ENCODE measurements at places on chromosomes 3 and 15.

- no peak for DNase-seq
These were observed 26.8 kb downstream of the RHCG start for GRCh38 chr15:89469426-89470096.

DNA sequence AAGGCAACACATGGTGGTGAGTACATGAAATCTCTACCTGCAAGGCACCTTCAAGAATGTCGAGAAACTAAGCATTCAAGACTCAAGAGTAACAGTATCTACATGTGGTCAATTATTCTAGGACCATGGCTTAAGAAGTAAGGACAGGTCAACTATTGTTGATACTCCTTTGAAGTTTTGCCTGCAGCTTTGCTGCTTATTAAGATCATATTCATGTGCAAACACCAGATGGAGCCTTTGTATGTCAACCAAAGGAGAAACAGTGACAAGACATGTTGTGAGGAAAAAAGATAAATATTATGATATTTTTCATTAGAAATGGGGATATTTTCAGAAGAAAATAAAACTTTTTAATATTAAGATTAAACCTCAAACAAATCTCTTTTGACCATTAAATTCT lies 52.3 kb upstream of the FGF7 start:
- DNase-seq, result no peak

GRCh38 chr3:14863333-14864100 lies 44.8 kb downstream of the FGD5 start:
- no peak for DNase-seq

GRCh38 chr3:25589783-25590258 lies 74.9 kb downstream of the TOP2B start:
- DNase-seq, result no peak

DNA sequence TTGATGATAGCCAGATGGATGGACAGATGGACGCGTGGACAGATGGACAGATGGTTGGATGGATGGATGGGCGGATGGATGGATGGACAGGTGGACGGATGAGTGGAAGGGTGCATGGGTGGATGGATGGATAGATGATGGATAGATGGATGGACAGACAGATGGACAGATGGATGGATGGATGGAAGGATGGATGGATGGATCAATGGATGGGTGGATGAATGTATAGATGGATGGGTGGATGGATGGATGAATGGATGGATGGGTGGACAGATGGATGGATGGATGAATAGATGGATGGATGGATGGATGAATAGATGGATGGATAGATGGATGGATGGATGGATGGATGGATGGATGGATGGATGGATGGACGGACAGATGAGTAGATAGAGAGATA lies 40.9 kb downstream of the GABRB3 start:
- DNase-seq, result no peak

DNA sequence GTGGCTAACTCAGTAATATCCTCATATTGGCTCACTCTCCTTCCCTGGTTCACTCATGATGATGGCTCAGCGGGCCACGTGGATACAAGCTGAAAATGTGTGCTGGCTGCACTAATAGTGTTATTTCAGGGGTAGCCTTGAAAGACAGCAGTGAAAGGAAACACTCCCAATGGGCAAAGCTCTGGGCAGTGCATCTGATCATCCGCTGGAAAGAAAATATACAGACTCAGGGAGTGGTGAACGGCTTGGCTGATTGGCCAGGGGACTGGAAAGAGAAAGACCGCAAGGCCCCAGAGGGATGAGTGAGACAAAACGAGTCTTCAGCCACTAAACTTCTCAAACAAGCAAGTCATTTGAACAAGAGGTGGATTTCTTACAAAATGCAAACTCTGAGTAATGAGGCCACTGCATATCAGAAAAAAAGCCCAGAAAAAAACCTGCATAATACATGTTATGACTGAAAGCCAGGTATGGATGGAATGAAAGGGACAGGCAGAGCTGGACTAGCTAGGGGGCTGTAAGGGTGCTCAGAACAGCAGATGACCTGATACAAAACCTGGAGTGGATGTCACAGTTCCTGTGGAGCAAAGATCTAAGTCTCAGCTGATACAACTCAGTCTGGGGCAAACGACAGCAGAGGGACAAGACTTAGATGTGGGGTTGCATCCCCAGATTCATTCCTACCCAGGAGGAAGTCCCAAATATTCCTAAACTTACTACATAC lies 33.3 kb downstream of the CMTM6 start:
- DNase-seq, result no peak

GRCh38 chr3:141455603-141456300 lies 31.1 kb upstream of the RASA2 start:
- DNase-seq, result no peak

GRCh38 chr3:5213574-5213966 lies 26.1 kb downstream of the EDEM1 start:
- DNase-seq, result no peak

GRCh38 chr3:123028233-123028828 lies 768 bp upstream of the SEMA5B start:
- DNase-seq, result peak; percentile 19

GRCh38 chr3:56870436-56870835 lies 68.7 kb upstream of the ARHGEF3 start:
- DNase-seq, result no peak

DNA sequence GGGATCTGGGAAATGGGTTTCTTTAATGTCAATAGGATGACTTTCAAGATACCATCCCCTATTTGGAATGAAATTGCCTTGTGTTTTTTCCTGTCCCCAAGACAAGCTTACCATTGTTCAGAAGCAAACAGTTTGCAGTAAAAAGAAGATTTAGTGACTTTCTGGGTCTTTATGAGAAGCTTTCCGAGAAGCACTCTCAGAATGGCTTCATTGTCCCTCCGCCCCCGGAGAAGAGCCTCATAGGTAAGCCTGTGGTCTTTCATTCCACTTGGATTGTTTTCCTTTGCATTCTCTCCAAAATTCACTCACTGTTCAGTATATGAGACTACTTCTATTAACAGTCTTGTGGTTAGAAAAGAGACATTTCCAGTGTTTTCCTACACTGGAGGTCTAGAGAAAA lies 25.6 kb upstream of the SNX22 start:
- DNase-seq, result no peak

GRCh38 chr15:87949151-87949574 lies 307.4 kb downstream of the NTRK3 start:
- DNase-seq, result no peak

DNA sequence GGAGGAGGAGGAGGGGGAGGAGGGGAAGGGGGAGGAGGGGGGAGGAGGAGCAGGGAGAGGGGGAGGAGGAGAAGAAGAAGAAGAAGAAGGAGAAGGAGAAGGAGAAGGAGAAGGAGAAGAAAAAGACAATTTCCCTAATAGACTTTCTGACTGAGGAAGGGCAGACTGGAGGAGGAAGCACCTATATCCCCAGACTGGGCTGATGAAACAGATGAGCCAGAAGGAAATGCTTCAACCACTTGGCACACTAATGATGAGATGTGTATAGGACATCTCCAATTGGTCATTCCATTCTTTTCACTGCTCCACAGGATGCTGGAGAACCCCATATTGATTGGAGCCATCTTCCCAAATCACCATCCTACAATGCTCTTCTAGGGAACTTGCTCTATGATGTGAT lies 69.9 kb downstream of the LYZL4 start:
- no peak for DNase-seq

GRCh38 chr3:69451594-69451993 lies 65.7 kb upstream of the FRMD4B start:
- no peak for DNase-seq

DNA sequence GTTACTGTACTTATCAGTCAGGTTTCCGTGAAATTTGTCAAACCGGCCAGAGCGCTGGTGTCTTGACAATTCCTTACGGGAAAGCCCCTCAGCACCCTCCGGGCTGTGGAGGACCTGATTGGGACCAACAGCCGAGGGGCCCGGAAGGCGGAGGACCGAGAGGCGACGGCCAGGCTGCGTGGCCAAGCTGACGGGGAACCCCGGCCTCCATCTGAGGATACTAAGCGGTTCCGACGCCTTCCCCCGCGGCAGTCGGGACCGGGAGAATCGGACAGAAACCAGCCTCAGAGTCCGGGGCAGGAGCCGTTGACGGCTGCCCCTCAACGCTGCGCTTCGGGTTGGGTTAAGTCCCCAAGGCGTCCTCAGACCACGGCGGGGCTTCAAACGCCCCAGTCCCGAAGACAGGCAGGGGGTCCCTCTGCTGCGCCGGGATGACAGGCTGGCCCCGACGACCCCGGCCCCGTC lies 499 bp downstream of the ALDH1A2 start:
- no peak for DNase-seq

DNA sequence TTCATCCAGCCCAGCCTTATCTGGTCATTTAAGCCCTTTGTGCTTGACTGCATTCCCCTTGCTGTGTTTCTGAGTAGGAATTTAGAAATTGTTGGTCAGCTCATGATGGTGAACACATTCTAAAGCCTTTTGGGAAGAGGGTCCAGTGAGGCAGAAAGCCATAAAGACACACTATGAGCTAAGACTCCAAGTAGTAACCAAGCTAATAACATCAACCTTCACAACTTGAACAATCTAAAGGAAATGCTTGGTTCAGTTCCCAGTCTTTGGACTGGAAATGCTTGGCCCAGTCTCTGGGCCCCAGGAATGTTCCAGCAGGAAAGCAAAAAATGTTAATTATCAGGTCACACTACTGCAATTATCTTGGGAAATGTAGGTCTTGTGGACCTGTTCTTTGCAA lies 7.7 kb downstream of the PLSCR1 start:
- DNase-seq, result no peak

- no peak for DNase-seq
These were observed 70.5 kb upstream of the CCDC39 start for GRCh38 chr3:180749796-180750195.

DNA sequence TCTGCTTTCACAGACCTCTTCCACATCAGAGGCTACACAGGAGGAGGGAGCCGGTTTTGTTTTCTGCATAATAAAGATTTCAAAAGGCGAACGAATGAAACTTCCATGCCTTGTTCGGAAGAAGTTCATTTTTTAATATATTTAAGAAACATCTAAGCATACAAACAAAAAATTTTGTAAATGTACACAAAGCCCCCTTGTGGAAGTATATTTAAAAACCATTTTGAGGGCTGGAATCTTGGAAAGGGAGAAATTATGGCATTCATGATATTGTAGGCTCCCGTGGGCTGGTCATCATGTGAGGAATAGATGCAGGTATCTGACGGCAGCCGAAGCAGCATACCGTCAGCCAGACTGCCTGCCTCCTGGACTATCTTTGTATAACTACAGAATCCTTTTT lies 90.4 kb downstream of the MECOM start:
- no peak for DNase-seq

DNA sequence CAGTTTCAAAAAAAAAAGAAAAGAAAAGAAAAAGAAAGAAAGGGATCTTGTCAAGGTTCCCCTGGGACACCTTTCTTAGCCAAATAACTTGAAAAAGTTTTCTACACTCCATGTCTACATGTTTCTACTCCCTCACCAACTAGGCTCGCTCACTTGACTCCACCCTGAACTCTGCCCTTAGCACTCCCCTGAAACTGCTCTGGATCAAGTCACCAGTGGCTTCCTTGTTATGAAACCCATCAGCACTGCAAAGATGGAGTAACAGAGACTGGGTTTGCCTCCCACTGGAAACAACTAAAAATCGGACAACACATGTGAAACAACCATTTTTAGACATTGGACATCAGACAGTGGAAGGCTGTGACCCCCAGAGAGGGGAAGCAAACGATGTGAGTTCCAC lies 36.8 kb downstream of the TMEM40 start:
- no peak for DNase-seq

- no peak for DNase-seq
These were observed 224.2 kb downstream of the SOX2 start for GRCh38 chr3:181935915-181936314.

DNA sequence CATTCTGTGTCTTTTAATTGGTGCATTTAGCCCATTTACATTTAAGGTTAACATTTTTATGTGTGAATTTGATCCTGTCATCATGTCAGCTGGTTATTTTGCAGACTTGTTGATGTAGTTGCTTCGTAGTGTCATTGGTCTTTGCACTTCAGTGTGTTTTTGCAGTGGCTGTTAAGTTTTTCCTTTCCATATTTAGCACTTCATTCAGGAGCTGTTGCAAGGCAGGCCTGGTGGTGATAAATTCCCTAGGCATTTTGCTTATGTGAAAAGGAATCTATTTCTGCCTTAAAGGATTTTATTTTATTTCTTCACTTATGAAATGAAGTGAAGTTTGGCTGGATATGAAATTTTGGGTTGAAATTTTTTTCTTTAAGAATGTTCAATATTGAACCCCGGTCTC lies 70.2 kb upstream of the CD96 start:
- no peak for DNase-seq

DNA sequence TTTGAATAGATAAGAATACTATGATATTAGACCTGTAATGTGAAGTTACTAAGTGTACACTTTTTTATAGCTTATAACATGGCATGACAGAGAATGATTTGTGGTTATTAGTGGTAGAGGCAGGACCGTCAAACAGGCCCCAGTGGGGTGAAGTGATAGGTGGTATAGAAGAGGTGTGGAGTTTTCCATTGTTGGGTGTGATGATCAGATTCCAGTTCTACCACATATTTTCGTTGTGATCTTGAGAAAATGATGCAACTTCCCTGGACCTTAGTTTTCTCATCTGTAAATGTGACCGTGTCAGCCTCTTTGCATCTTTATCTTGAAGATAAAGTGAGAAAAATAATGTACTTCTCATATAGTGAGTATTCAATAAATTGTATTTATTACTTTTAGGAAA lies 30.3 kb upstream of the UTS2B start:
- DNase-seq, result no peak

- DNase-seq, result no peak
These were observed 68.7 kb downstream of the IL12A start for GRCh38 chr3:160057331-160057730.

GRCh38 chr15:52486003-52486996 lies 42.4 kb downstream of the MYO5A start:
- no peak for DNase-seq

DNA sequence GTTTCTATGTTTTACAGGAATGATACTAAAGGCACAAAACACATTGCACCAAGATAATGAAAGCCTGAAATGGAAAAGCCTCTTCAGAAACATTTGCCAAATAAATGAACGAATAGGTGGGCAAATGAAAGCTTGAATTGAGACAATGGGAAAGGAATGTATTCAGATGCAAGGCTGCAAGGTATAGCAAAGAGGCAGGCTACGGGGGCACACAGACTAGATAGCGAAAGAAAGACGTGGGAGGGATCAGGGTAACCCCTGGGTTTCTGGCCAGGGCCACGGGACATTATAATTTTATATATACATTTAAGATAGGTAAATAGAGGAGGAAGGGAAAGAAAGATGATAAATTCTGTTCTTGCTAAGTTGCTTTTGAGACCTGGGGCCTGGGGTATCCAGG lies 95.9 kb upstream of the NLGN1 start:
- no peak for DNase-seq

- DNase-seq, result no peak
These were observed 37.1 kb downstream of the CTXND1 start for GRCh38 chr15:80214910-80215309.

- DNase-seq, result no peak
These were observed 172.8 kb downstream of the KLF13 start for GRCh38 chr15:31499236-31499952.

GRCh38 chr15:47603026-47603425 lies 114.3 kb upstream of the SEMA6D start:
- no peak for DNase-seq

- no peak for DNase-seq
These were observed 13.9 kb upstream of the PRICKLE2 start for GRCh38 chr3:64238971-64239667.
